Aorta (tissue), 5 donors: ENCODE measurements at places on chromosomes 7 and 10. TPM values are rescaled to one million over a fixed set of nuclear protein-coding genes. Genes with fewer than 3 reads are reported as not detected.

The CEP55 gene
- 0.55 TPM for total RNA-seq

The AASS gene
- total RNA-seq, result 34.2 TPM

The RBP3 gene
- not detected for total RNA-seq

DNA sequence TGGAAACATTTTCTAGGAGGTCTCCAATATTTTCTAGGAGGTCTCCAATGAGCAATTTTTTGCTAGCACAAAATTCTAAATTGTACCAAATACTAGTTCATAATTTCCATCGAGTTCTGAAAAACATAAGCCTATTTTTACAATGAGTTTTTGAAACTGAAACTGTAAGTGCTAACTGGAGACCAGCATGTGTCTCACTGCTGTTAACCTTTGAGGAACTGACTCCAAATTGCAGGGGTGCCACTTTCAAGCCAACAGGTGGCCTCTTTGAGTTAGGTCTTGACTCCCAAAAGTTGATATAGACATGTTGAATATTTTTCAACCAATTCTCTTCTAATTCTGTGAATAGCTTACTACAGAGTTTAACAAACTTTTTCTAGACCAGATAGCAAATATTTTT, 58.8 kb downstream of the CAV1 start:
- no peak overlapping the region for H3K4me3 ChIP-seq
- H3K27ac ChIP-seq, result no peak overlapping the region
- no peaks in the 10 kb centered on the region for H3K27me3 ChIP-seq
- peaks cover 3% of the 10 kb centered on the region for H3K4me1 ChIP-seq
- H3K36me3 ChIP-seq, result no peaks in the 10 kb centered on the region
- DNase-seq, result no peak

DNA sequence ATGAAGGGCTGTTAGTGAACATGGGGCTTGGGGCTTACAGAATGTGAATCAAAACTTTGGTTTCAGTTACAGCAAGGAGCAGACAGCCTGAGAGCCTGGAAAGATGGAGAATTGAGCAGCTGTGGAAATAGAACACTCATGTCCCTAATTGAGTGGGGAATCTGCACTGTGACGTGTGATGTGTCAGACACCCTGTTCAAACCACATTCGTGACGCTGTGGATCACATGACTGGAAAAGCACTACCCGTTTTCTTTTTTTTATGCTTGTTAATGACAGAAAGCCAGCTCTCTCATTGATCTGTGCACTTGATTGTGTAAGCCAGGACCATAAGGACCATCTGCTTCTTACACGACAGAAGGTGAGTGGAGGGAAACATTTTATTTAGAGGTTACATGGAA, 15.1 kb upstream of the TBX20 start:
- H3K4me3 ChIP-seq, result no peak overlapping the region
- DNase-seq, result no peak
- H3K4me1 ChIP-seq, result no peaks in the 10 kb centered on the region
- H3K27me3 ChIP-seq, result no peaks in the 10 kb centered on the region
- H3K27ac ChIP-seq, result no peak overlapping the region
- H3K36me3 ChIP-seq, result no peaks in the 10 kb centered on the region
